HFF-Myc (cell line): ENCODE measurements at places on chromosomes 7 and 10.

DNA sequence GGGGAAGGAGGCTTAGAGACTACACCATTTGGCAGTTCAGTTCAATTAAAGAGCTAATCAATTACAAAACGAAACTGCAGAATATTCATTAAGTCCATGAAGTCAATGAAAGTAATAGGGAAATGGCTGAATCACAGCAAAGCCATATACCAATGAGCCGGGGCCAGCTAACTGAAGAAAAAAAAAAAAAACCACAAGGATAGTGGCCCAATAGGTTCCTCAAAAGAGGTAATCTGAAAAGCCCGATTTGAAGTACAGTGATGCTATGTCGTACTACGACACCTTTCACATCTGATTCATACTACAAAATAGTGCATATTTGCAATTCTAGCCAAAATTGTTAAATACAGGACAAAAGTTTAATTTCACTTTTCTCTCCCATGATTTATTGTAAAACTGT, 2.5 kb downstream of the ARHGAP12 start:
- DNase-seq = no peak

DNA sequence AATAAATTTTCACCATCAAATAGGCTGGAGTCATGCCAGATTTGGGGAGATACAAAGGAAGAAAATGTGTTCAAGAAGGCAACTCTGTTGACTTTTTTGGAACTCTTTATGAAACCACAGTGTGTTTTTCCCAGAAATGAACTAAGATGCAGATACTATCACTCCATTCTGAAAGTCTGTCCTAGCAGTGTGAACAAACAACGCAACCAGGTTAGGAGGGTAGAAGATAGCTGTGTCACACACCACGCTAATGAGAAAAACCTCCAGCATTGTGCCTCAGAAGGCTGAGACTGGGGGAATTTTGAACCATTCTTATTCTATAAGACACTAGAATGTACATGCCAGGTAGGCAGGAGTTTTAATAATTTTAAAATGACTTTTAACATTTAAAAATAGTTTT, 15.9 kb upstream of the ATP6V0A4 start:
- no peak for DNase-seq

DNA sequence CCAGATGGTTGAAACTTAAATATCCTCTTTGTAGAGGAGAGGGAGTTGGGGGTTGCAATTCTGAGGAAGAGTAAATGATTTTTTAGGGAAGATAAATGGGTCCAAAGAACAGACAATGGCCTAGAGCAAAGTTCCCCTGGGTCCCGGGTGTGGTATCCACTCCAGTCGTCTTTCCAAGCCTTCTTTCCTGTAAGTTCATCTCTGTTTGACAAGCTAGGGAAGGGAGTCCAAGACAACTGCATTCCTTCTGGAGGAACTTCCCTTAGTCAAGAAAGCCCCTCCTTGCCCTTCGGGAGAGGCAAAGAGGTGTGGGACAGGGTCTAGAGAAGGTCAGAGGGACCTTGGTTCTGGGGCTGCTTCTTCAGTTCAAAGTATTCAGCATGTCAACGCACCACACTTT, 33.4 kb downstream of the C10orf71 start:
- no peak for DNase-seq

GRCh38 chr10:110392868-110393740, 88.4 kb upstream of the SMNDC1 start:
- DNase-seq = peak; percentile 42
